ENCODE measurements at places on chromosomes 2 and 18.

GRCh38 chr2:3216841-3217495, 160.7 kb downstream of the EIPR1 start:
- H3K27ac ChIP-seq = peak overlapping the region; percentile 65
- no peak for DNase-seq
- H3K4me3 ChIP-seq = no peak overlapping the region

- no peak for DNase-seq
- no peak overlapping the region for H3K4me3 ChIP-seq
- H3K27me3 ChIP-seq = peaks cover 12% of the 10 kb centered on the region
- H3K36me3 ChIP-seq = no peaks in the 10 kb centered on the region
- H3K27ac ChIP-seq = no peak overlapping the region
Measured at GRCh38 chr2:201908901-201909300, 102.6 kb downstream of the CDK15 start.

DNA sequence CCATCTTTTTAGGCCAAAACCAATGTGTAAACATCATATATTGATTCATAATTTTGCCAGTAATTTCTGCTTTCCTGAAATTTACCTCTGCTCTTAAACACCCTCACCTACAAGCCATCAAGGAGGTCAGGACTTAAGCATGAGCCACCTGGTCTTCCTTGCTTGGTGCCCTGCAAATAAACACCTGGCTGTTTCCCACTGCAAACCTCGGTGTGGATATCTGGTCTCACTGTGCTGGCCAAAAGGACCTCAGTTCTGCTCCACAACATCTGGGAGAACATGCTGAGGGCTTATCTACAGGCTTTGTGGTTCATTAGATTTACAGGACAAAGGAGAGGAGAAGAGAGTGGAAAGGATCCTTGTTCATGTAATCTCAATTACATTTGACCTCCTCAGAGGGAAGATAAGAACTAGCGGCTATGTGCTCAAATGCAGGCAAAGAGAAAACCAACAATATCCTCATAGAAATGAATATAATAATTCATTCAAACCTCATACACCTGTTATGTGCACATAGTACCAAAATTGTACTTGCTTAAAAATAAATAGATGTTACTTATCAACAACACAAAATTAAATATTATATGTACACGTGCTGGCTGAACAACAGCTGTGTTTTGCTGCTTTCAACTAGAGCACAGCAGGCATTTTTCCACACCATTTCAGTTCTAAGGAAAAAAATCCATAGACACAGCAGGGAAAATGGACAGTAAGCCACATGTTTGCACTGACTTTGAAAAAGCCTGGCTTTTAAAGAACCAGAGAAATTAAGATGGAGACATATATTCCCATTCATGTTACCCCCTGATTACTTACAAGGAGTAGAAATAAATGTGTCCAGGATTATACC, 465.1 kb downstream of the LPIN1 start:
- H3K4me1 ChIP-seq = peaks cover 5% of the 10 kb centered on the region
- H3K4me3 ChIP-seq = no peak overlapping the region
- H3K27ac ChIP-seq = no peak overlapping the region
- no peak for DNase-seq

GRCh38 chr18:80046961-80047541, 12.8 kb downstream of the RBFA start:
- no peak overlapping the region for H3K4me3 ChIP-seq
- H3K36me3 ChIP-seq = peaks cover 39% of the 10 kb centered on the region
- H3K27ac ChIP-seq = no peak overlapping the region
- no peak for DNase-seq

GRCh38 chr2:60295636-60295962, 257.9 kb downstream of the BCL11A start:
- no peak for DNase-seq
- no peaks in the 10 kb centered on the region for H3K36me3 ChIP-seq
- H3K4me3 ChIP-seq = no peak overlapping the region
- H3K27me3 ChIP-seq = peaks cover 11% of the 10 kb centered on the region
- no peaks in the 10 kb centered on the region for H3K4me1 ChIP-seq

- H3K4me1 ChIP-seq = no peaks in the 10 kb centered on the region
- H3K36me3 ChIP-seq = no peaks in the 10 kb centered on the region
- H3K27me3 ChIP-seq = no peaks in the 10 kb centered on the region
Measured at GRCh38 chr2:34004936-34005335, 405.8 kb upstream of the FAM98A start.

- no peak overlapping the region for H3K27ac ChIP-seq
- H3K36me3 ChIP-seq = no peaks in the 10 kb centered on the region
- no peak overlapping the region for H3K4me3 ChIP-seq
- peaks cover 24% of the 10 kb centered on the region for H3K27me3 ChIP-seq
Measured at GRCh38 chr2:20052861-20053281, 1.4 kb upstream of the LAPTM4A start.

- DNase-seq = no peak
- no peaks in the 10 kb centered on the region for H3K27me3 ChIP-seq
- H3K27ac ChIP-seq = no peak overlapping the region
- peaks cover 54% of the 10 kb centered on the region for H3K36me3 ChIP-seq
- no peak overlapping the region for H3K4me3 ChIP-seq
Measured at GRCh38 chr2:174673440-174673839, 75.8 kb upstream of the WIPF1 start.

DNA sequence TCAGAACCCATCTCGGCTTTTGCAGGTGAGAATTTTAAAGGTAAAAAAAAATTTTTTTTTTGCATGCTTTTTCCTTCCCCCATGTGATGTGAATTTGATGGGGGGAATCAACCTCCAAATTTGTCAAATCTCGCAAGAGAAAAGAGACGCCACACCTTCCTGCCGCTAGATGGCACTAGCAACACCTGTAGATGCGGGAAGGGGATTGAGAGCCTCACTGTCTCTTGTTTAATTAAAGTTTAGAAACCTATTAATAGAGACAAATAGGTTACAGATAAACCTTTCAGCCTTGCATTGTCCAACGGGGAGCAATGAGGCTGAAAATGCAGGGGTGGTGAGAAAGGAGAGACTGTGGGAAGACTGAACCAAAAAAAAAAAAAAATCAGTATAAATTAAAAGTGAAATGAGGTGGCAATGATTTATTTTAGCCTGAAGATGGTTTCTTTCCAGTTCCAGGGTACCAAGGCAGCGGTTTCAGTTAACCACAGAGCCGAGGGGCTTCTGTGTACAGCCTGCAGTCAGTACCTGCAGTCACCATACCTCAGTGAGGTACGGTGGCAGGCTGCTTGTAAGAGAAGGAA, 84.6 kb downstream of the NRP2 start:
- no peak overlapping the region for H3K27ac ChIP-seq
- peaks cover 54% of the 10 kb centered on the region for H3K27me3 ChIP-seq

- no peaks in the 10 kb centered on the region for H3K4me1 ChIP-seq
- DNase-seq = no peak
- no peaks in the 10 kb centered on the region for H3K36me3 ChIP-seq
Measured at GRCh38 chr18:58829263-58829662, 35.4 kb upstream of the ZNF532 start.

- peak; percentile 70 for DNase-seq
- peak overlapping the region; percentile 90 for H3K4me3 ChIP-seq
- no peaks in the 10 kb centered on the region for H3K36me3 ChIP-seq
- peak overlapping the region; percentile 63 for H3K27ac ChIP-seq
- H3K4me1 ChIP-seq = peaks cover 28% of the 10 kb centered on the region
Measured at GRCh38 chr2:203328760-203329540, 756 bp downstream of the ABI2 start.

GRCh38 chr2:9984217-9984739, 32.8 kb downstream of the GRHL1 start:
- H3K27ac ChIP-seq = no peak overlapping the region
- H3K36me3 ChIP-seq = no peaks in the 10 kb centered on the region
- no peak overlapping the region for H3K4me3 ChIP-seq
- peaks cover 14% of the 10 kb centered on the region for H3K4me1 ChIP-seq

- peaks cover 10% of the 10 kb centered on the region for H3K4me1 ChIP-seq
- DNase-seq = no peak
- H3K36me3 ChIP-seq = peaks cover 9% of the 10 kb centered on the region
- H3K27me3 ChIP-seq = peaks cover 12% of the 10 kb centered on the region
Measured at GRCh38 chr2:128332091-128332634, 13.5 kb upstream of the HS6ST1 start.

GRCh38 chr2:112147382-112148168, 9.4 kb downstream of the FBLN7 start:
- H3K27me3 ChIP-seq = peaks cover 5% of the 10 kb centered on the region
- peaks cover 4% of the 10 kb centered on the region for H3K4me1 ChIP-seq
- no peak overlapping the region for H3K4me3 ChIP-seq
- H3K36me3 ChIP-seq = no peaks in the 10 kb centered on the region

GRCh38 chr18:59911600-59911999, 11.8 kb downstream of the PMAIP1 start:
- no peaks in the 10 kb centered on the region for H3K27me3 ChIP-seq
- no peaks in the 10 kb centered on the region for H3K36me3 ChIP-seq
- DNase-seq = no peak

DNA sequence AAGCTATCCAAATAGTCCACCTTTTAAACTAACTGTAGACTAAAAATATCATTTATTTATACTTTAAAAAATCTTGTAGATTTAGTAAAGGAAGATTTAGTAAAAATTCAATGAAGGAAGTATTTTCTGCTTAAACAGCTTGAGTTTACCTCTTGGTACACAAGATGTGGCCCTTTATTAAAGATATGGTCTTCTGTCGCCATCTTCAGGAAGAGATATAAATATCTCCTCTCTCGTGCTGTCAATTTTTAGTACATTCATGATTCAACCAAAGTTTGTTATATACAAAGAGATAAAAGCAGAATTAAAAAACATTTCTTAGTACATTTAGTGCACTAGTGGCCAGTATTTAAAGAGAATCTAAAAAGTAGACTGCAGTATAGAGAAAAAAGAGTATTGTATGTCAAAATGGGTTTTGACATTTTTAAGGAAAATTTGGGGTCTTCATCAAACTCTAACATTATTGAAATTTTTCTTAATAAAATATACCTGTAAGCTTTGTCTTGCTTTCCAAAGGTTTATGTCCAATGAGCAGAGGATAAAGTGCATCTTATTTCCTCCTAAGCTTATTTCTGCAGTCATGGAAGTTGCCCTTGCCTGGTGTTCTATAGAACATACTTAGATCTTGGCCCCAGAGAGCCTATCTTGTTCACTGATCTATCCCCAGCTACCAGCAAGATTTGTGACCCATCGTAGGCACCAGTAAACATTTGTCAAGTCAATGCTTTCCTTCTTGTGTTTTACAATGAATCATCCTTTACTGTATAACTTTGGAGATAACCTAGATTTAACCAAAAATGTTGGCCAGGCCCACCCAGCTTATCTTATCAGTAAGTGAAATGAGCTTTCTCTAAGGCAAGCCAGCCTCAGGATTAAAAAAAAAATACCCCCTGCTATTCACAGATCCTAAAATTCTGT, 18.5 kb upstream of the EML6 start:
- H3K4me3 ChIP-seq = no peak overlapping the region
- peaks cover 20% of the 10 kb centered on the region for H3K27me3 ChIP-seq
- DNase-seq = no peak

DNA sequence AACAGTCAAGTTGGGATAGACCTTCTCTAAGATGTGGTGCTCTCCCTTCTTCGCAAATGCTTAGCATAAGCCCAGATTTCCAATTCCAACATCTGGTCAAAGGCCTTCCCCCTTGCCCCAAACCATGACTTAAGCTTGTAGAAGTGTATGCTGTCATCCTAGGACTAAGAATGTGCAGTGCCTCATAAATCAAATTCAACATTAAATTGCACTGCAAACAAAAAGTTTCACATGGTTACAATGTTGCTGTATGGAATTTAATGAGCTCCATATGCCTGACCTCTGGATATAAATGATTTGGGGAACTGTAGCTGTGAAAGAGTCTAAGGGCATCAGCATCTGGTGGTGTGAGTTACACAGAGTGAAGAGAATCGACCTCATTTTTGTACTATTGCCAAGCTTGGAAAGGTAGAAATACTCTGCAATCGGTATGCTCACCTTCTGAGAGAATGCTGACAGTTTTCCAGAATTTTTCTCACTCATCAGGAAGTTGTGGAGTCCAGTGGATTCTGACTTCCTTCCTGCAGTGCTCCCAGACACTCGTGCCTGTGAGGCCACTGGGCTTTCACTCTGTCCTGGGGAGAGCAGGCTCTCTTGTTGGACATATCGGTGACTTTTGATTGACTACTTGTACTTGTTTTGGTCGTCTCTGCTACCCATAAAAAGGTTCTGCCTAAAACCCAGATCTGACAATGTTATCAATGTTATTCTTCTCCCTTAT, 40.6 kb downstream of the FASTKD2 start:
- H3K4me3 ChIP-seq = no peak overlapping the region
- H3K36me3 ChIP-seq = no peaks in the 10 kb centered on the region
- H3K4me1 ChIP-seq = peaks cover 5% of the 10 kb centered on the region
- H3K27ac ChIP-seq = no peak overlapping the region
